ENCODE measurements at places on chromosomes 1 and 21. TPM values are rescaled to one million over a fixed set of nuclear protein-coding genes. Genes with fewer than 3 reads are reported as not detected.
A peak's percentile ranks its signal among the peaks of the same experiment; 100 is the strongest.

DNA sequence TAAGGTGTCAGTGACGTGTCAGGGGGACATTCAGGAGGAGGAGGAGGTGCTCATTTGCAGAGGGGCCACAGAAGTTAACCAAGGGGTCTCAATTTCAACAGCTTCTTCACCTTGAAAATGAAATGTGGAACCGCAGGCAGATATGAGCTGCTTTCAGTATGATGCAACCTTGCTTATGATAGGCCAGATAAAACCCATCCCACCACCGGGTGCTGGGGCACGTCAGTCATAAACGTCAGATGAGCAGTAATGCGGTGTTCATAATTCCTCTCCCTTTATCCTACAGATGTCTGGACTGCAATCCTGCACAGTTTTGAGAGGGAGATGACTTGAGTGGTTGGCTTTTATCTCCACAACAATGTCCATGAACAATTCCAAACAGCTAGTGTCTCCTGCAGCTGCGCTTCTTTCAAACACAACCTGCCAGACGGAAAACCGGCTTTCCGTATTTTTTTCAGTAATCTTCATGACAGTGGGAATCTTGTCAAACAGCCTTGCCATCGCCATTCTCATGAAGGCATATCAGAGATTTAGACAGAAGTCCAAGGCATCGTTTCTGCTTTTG lies 1.7 kb downstream of the PTGFR start:
- no peaks in the 10 kb centered on the region for H3K4me1 ChIP-seq
- H3K4me3 ChIP-seq, result peak overlapping the region; percentile 76
- peak; percentile 46 for DNase-seq
- H3K27ac ChIP-seq, result peak overlapping the region; percentile 93

- no peaks in the 10 kb centered on the region for H3K4me1 ChIP-seq
- H3K27me3 ChIP-seq, result no peaks in the 10 kb centered on the region
- H3K4me3 ChIP-seq, result no peak overlapping the region
- H3K36me3 ChIP-seq, result no peaks in the 10 kb centered on the region
- DNase-seq, result peak; percentile 14
These were observed 3.1 kb downstream of the FTCD start for GRCh38 chr21:46151989-46152926.

Gene NOS1AP
- total RNA-seq, result not detected

DNA sequence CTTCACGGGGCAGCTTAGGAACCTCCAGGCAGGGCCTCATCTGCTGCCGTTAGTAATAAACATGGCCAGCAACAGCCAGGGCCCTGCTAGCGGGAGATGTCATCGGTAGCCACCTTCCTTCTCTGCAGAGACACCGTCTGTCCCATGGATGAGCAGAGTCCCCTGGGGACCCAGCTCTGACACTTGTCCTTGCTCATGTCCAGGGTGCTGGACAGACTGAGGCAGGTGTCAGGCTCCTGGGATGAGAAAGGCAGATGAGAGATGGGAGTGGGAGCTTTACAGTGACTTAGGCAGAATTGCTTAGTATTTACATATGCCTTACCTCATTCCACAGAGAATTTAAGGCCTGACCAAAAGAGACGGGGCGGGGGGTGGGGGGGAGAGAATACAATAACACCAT lies 25.0 kb downstream of the CAPN2 start:
- peaks cover 4% of the 10 kb centered on the region for H3K4me1 ChIP-seq
- H3K36me3 ChIP-seq, result no peaks in the 10 kb centered on the region
- no peaks in the 10 kb centered on the region for H3K27me3 ChIP-seq
- no peak overlapping the region for H3K27ac ChIP-seq
- no peak for DNase-seq
- no peak overlapping the region for H3K4me3 ChIP-seq

- no peaks in the 10 kb centered on the region for H3K4me1 ChIP-seq
- no peaks in the 10 kb centered on the region for H3K36me3 ChIP-seq
- no peak for DNase-seq
- H3K27me3 ChIP-seq, result no peaks in the 10 kb centered on the region
- no peak overlapping the region for H3K27ac ChIP-seq
These were observed 78.8 kb downstream of the ITSN1 start for GRCh38 chr21:33721081-33721480.

Gene ABCG1
- 11.8 TPM for total RNA-seq

DNA sequence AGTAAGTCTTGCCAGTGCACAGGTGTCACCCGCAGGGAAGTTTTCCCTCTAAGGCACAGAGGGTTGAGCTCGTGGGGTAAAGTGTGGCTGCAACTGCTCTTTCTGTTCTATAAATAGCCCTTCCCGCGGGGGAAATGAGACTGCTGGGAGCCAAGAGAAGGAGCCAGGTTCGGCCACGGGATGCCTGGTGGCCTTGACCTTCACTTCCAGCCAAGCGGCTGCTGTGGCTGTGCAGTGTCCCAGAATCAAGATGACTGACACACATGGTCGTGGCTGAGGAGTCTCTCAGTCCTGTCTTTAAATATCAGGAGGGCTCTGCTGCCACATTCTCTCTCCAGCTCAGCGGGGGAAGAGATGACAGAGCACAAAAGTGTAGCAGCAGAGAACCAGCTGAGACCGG lies 154.1 kb upstream of the VAMP3 start:
- H3K27me3 ChIP-seq, result no peaks in the 10 kb centered on the region
- no peaks in the 10 kb centered on the region for H3K4me1 ChIP-seq
- H3K27ac ChIP-seq, result no peak overlapping the region
- H3K36me3 ChIP-seq, result no peaks in the 10 kb centered on the region
- no peak overlapping the region for H3K4me3 ChIP-seq

DNA sequence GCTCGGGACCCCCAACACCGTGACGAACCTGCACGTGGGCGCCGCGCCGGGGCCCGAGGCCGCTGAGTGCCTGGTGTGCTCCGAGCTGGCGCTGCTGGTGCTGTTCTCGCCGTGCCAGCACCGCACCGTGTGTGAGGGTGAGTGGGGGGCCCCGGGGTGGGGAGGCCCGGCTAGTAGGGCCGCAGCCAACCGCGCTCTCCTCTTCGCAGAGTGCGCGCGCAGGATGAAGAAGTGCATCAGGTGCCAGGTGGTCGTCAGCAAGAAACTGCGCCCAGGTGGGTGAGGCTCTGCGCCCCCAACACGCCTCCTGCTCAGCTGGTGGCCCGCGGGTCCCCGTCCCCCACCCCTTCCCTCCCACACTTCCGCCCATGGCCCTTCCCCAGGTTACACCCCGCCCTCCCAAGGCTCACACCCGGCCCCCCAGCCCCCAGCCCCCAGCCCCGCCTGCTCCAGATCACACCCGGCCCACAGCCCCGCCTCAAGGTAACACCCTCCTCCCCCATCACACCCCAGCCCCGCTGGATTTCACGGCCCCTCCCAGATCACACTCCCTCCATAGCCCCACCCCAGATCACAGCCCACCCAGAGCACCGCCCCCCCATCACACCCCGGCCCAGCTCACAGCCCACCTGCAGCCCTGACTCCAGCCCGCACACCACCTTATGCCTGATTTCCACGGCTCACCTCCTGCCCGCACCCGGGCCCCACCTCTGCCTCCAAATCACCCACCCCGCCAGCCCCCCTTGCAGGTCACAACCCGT lies 2.4 kb upstream of the MMP23B start:
- H3K27ac ChIP-seq, result no peak overlapping the region
- peaks cover 15% of the 10 kb centered on the region for H3K27me3 ChIP-seq
- DNase-seq, result no peak
- no peaks in the 10 kb centered on the region for H3K4me1 ChIP-seq
- H3K36me3 ChIP-seq, result no peaks in the 10 kb centered on the region

All from uterus (tissue), 4 donors.